ENCODE measurements at places on chromosomes 3 and 15.

DNA sequence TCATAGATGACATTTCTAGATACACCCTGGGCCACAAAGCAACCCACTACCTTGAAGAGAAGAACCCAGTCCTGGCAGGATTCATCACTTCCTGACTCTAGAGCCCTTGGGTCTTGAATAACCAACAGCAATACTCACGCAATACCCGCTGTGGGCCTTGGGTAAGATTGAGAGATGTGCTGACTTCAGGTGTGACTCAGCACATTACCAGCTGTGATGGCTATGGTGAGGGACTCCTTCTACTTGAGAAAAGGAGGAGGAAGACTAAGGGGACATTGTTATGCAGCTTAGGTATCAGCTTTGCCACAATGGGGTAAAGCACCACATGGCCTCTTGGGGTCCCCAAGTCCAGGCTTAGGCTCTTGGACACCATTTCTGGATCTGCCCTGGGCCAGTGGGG is 14.9 kb downstream of the C3orf33 start:
- no peak for DNase-seq

DNA sequence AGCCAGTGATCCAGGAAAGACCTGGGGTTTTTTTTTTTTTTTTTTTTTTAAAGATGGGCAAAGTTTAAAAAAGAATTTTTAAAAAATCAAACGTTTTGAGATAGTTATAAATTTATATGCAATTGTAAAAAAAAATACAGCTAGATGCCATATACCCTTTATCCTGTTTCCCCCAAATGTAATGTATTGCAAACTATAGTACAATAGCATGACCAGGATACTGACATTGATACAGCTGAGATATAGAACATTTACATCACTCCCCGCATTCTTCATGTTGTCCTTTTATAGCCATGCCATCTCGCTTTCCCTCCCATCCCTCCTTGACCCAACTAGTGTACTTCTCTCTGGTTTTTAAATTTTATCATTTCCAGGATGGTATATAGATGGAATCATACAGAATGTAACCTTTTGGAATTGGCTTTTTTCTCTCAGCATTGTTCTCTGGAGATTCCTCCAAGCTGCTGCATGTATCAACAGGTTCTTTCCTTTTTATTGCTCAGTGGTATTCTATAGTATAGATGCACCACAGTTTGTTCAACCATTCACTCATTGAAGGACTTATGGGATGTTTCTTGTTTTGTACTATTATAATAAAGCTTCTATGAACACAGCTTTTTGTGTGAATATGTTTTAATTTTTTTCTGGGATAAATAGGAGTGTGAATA is 104.9 kb downstream of the CGNL1 start:
- DNase-seq = no peak

DNA sequence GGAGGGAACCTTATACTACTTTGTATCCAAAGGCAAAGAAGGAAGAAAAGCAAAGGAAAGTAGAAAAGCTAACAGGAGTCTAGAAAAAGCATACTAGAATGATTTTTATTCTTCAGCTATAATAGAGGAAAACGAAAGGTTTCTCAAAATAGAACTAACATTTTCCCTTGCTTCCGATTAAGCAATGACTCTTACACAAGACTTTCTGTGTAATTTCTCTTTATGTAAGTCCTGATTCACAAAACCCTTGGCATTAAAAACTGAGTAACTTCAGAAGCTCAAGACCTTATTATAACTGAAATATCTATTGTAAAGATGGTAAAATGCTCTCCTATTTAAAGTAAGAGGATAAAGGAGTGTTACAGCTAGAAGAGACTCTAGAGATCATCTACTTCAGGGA is 97.4 kb downstream of the DTWD1 start:
- DNase-seq = no peak

DNA sequence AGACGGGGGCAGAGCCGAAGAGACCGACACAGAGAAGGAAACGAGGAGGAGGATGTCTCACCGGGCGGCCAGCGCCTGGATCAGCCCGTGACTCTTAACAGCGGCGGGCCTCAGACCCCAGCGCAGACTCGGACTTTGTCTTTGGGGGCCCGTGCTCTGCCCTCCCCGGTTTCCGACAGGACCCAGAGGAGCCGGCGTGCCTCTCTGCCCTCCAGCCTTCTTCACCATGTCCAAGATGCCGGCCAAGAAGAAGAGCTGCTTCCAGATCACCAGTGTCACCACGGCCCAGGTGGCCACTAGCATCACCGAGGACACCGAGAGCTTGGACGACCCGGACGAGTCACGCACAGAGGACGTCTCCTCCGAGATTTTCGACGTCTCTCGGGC is 1.0 kb downstream of the TSC22D2 start:
- DNase-seq = no peak

GRCh38 chr3:186901135-186901734 is 29.1 kb upstream of the ST6GAL1 start:
- no peak for DNase-seq

DNA sequence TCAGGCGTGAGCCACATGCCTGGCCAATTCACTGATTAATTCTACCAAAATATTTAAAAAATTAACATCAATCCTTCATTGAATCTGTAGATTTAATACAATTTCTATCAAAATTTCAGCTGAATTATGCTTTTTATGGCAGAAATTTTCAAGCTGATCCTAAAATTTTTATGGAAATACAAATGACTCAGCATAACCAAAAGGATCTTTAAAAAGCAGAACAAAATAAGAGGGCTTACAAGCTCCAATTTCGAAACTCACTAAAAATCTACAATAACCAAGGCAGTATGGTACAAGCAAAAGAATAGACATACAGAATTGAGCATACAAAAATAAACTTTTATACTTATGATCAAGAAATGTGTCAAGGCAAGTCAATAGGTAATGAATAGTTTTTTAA is 180.4 kb upstream of the CTNNB1 start:
- no peak for DNase-seq

- no peak for DNase-seq
Observed at GRCh38 chr3:24512564-24513197, 18.0 kb upstream of the THRB start.

- no peak for DNase-seq
Observed at GRCh38 chr3:68017069-68017468, 362.7 kb upstream of the SUCLG2 start.

GRCh38 chr3:66709532-66709931 is 208.7 kb upstream of the LRIG1 start:
- DNase-seq = no peak

DNA sequence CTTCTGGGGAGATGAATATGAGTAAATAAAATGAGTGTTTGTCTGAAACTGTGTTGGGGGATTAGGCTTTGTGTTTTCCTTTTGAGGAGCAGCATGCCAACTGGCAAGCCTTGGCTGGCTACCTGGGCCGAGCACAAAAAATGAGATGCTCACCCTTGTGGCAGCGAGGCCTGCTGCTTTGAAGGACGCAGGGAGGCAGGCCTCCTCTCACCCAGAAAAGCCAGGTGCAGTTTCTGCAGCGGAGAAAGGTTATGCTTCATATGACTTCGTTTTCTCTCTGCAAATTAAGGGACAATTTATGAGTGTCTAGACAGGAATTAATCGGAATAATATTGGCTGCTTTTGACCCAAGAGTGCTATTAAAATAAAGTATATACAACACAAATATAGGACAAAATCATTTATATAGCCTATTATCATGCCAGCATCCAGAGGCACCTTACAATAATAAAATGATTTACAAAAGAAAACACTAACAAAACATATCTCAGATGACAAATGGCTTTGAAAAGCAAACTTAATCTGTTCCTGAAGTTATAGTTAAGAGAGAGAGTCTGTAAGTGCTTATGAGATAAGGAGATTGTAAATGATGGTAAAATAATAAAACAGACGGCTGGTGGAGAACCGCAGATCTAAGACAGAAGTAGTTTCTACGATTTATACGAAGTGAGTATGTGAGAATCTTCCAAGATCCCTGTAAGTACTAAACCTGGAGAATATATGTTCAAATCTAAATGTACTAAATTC is 682.8 kb upstream of the NR2F2 start:
- no peak for DNase-seq

DNA sequence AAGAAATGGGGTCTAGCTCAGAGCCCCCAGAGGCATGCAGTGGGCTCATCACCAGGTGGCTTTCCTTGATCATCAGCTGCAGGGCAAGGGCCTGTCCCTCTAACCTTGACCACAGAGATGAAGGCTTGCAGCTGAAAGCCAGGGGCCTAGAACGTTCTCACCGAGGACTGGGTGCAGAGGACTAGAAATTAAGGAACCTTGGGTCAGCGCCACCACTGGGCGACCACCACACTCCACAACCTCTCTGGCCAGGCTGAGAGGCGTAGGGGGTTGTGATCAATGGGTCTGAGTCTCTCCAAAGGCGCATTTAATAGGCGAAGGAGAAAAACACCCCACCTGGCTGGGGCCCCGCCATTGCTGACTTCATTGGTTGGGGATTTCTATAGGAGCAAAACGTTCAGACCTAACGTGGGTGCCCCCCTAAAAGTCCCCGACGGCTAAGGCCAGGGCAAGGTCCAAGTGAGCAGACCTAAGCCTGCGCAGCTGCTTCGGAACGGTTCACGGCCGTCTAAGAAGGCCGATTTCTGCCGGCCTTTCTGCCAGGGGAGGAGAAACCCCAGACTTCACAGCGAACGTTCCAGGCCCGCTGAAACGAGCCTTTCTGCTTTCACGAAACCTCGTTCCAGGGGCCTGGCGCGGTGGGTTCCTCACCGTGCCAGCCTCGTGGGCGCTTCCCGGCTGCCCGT is 915 bp downstream of the BCL2L10 start:
- DNase-seq = no peak

DNA sequence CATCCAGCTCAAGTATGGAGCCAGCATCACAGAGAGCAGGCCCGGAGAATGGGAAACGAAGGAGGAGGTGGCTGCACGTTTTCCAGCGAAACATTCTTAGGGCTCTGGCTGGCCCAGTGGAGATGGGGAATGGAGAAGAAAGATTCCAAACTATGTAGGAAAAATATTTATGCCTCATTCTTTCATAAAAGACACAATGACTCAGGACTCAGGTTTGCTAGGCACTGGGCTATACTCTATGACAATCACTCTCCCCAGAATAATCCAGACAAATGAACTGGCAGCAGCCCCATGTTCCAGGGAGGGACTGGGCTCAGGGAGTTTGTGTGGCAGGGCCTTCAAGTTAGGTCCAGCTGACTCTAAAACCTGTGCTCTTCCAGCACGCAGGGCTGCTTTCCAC is 110.8 kb upstream of the RAD18 start:
- no peak for DNase-seq

- DNase-seq = no peak
Observed at GRCh38 chr15:44710236-44711095, 657 bp downstream of the PATL2 start.

- DNase-seq = peak; percentile 15
Observed at GRCh38 chr3:111326144-111326995, 215.6 kb upstream of the CD96 start.

GRCh38 chr3:105108823-105109222 is 257.9 kb upstream of the ALCAM start:
- DNase-seq = no peak

DNA sequence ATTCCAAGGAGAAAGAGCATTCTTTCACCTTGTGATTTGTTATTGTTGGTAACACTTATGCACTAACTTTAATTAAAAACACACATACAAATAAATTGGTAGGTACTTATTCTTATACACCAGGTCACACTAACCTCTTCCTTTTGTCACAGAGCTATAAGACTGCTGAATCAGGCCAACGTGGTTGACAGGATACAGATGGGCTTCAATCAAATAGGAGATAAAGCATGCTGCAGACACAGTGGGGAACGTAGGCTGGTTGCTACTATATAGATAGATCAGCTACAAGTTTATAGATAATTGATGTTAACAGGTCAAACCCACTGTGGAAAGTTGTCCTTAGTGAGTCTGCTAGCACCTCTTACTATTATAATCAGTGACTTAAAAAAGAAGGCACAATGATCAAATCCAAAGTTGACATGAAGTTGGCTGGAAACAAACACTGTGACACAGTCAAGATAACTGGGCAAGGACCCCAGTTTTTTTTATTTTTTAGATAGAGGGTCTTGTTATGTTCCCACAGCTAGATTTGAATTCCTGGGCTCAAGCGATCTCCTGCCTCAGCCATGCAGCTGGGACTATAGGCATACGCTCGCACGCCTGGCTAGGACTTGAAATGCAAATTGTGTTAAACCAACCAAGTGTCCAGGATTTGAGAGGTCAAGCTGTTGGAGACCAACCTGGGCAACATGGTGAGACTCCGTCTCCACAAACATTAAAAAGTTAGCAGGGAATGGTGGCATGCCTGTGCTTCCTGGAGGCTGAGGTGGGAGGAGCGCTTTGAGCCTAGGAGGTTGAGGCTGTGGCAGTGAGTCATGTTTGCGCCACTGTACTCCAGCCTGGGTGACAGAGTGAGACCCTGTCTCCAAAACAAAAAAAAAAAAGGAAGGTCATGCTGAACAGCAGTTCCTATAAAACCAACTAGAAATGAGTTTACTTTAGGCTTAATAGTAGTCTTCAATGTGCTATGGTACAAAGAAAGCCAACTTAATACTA is 97.9 kb upstream of the MEX3B start:
- no peak for DNase-seq

DNA sequence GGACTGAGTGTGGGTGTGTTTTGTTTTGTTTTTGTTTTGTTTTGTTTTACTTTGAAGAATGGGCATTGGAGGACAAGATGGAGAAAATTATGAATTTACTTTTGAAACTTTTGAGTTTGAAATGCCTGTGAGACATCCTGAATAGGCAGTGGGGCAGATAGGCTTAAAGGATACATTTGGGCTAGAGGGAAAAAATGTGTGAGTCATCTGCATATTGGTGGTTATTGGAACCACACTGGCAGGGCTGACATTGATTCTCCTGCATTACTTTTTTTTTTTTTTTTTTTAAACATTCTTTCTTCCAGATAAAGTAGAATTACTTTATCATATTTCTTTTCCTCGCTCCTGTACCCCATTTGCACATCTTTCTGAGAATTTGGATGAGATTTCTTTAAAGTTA is 56.1 kb downstream of the CALML4 start:
- no peak for DNase-seq

All from stimulated activated CD4-positive, alpha-beta T cell treated with anti-CD3 and anti-CD28 coated beads, Interleukin-4, amount 100 ng/mL, for 24 hours (primary cell).